ENCODE measurements at places on chromosomes 12 and 14.

DNA sequence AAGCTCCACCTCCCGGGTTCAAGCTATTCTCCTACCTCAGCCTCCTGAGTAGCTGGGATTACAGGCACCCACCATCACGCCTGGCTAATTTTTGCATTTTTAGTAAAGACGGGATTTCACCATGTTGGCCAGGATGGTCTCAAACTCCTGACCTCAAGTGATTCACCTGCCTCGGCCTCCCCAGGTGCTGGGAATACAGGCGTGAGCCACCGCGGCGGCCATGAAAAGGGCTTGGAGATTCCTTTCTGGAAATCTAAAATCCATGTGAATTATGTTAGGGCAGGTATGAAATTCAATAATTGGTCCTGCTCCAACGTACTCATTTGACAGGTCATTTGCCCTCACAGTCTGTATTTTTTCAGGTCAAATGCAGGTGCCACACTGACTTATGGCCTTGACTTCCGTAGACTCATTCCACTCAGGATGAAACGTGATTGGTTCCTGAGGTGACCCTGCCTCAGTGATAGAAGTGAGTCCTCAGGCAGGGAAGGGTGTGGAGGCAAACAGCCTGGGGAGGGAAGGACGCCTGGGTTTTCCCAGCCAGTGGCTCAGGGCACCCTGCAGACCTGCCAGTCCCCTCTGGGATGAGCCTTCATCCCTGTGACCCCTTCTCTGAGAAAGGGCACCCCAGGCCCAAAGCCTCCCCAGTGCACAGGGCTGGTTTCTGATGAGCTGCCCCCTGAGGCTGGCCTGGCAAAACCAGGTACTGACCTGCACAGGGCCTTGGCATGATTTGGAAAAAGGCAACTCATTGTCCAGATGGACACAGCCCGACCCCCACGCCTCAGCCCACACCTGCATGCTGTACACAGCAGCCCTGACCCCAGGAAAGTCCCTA is 48.7 kb downstream of the PSMA6 start:
- DNase-seq, result no peak

DNA sequence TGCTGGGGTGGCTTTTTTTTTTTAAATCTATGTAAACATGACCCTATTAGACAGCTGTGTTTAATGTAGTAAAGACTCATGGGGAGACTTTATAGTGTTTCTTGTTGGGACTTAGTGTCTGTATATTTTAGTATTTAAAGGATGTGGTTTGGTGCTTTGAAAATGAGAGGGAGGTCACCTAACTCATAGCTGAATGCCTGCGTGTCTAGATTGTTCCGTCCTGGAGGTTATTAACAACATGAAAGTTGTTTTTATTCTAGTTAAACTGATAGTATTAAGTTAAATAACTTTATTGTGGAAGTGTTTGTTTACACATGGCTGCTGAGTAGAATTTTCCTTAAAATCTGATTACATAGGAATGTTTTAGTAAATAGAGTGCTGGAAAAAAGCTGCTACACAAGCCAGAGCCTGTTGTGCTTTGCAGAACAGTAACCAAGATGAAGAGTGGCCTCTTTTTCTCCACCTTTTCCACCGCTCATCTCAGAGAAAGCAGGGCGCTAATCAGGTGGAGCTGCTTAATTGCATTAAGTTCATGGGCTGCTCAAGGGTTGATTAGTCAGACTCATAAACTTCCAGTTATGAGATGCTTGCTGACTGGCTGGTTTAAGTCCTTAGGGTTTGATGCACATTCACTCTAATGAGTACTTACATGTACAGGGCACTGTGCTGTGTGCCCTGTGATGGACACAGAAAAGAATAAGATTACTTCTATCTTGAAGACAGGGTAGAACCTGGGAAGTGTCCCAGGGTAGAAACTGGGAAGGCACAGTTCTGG is 62.7 kb downstream of the FBXO34 start:
- DNase-seq, result no peak

DNA sequence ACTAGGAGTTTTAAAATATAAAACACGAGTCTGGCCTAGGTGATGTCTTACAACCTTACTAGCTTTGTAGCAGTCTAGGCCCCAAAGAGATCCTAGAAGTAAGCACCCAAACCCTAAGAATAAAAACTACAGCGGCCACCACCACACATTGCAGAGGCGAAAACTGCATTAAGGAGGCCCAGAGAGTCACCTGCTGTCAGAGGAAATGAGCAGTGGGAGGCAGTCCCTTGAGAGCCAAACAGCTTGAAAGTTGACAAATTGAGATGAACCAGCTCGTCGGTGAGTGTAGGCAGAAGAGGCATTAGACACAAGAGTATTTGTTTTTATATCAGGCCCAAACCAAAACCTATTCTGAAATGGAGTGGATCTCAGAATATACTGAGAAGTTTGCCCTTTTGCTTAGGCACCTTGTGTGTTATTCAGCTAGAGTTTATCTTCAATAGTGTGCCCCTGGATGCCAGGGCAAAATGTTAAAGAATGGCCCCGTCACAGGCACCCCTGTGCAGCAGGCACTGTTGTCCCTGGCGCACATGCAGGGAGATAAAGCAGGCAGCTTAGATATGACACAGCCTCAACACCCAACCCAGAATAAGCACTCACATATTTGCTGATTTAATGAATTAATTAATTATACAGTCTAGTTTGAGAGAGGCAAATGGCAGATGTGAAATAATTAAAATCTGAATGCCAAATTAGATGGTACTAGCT is 56.7 kb downstream of the TTC7B start:
- DNase-seq, result no peak

DNA sequence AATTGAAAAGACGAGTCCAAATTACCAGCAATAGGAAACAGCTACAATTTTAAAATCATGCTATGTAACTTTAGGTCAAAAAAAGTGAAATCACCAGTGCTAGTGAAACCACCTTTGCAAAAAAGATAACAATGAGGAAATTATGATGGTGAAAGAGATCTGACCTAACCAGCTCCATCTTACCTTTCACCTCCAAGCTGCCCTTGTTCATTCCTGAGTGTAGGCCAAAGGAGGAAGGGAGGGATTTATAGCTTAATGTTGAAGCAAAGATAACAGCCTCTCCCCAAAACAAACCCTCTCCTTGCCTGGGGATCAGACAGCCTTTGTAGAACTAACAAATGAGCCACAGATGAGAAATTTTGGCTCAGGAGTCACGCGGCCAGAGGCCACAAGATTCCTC is 83.2 kb upstream of the EIF5 start:
- no peak for DNase-seq

- no peak for DNase-seq
Observed at GRCh38 chr14:92684801-92685560, 63.4 kb downstream of the LGMN start.

DNA sequence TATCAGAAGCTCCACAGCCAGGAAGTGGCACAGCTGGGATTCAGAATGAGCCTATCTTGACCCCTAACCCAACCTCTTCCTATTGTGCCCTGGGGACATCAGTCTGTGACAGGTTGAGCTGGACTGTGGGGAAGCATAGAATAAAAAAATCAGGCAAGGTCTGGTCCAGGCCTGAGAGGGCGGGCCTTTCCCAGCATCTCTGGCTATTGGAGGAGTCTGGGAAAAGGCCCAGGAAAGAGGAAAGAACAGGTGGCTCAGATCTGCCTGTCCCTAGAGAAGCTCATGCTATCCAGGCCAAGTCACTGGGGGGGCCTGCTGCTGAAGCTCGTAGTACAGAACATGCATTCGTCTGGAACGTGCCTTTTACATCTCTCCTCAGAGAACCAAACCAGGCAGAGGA is 100.5 kb downstream of the PPM1H start:
- DNase-seq, result no peak

DNA sequence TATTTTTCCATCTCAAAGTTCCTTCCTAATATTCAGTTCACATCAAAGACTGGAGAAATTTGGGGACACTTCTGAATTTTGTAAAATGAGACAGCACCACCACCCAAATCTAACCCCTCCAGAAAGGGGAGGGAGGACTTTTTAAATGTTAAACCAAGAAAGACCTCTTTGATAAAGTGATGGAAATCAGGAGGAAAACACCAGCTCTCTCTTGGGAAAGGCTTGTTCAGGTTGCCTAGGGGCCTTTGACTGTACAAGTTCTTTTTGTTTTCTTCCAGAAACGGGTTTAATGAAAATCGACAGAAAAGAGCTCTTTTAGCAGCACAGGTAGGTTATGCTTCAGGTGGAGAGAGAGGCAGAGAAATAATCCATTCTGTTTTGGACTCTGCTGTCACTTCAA is 112.3 kb downstream of the OTOGL start:
- no peak for DNase-seq

DNA sequence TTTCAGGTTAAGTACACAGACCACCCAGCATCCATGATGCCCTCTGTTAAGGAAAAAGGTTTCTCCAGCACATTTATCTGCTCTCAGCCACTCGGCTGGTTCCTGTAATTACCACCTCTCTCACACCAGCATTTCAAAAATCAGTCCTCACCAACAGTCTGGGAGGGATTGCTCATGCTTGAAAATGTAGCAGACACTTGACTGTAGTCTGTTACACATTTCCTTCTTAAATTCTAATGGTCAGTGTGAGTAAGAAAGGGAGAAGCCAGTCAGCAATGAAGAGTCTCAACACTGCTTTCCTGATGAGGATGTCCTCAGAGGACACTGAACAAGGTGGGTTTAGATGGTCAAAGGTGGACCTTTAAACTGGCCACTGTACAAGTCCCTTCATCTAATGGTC is 6.0 kb downstream of the ZBTB39 start:
- DNase-seq, result no peak

DNA sequence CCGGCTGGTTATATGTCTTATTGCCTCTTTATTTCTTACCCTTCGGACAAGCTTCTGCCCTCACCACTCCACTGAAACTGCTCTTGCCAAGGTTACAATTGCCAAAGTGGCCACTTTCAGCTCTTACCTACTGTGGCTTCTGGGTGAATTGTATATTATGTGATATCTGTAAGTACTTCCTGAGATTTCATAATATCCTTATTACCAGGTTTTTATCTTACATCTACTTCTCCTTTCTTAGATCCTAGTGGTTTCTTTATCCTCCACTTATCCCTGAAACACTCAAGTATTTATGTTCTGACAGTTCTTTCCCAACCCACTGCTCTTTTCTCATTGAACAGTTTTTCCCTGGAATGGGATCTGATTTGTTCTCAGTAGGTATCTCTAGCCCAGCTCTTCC is 10.5 kb downstream of the CELA1 start:
- DNase-seq, result no peak

GRCh38 chr12:118714051-118714460 is 267.3 kb upstream of the SRRM4 start:
- peak; percentile 74 for DNase-seq

- peak; percentile 90 for DNase-seq
Observed at GRCh38 chr12:130838951-130839769, at the start of gene STX2. Gene STX2 (minus strand): TSS chr12:130839250. CDS start chr12:130839099, 151 bp downstream.

GRCh38 chr14:81298911-81299310 is 78.2 kb upstream of the GTF2A1 start:
- DNase-seq, result no peak

DNA sequence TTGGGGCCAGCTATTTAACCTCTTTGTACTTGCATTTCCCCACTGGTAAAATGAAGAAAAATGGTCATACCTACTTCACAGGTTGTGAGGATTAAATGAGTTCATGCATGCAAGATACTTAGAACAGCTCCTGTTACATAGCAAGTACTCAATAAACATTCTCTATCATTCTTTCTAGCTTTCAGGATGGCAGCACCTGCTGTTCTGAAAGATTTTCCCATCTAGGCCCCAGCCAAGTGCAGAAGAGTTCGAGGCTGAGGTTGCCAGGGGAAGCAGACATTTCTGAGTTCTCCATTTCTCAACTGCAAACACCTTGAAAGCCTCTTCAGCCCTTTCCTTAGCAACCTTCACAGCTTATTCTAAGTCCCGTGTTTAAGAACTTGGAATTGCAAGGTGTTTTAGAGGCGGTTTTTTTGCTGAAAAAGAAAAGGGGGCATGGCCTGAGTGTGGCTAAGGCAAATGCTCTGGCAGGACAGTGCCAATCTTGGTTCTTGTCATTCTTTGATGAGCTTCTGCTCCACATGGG is 73.0 kb upstream of the PRMT8 start:
- no peak for DNase-seq

DNA sequence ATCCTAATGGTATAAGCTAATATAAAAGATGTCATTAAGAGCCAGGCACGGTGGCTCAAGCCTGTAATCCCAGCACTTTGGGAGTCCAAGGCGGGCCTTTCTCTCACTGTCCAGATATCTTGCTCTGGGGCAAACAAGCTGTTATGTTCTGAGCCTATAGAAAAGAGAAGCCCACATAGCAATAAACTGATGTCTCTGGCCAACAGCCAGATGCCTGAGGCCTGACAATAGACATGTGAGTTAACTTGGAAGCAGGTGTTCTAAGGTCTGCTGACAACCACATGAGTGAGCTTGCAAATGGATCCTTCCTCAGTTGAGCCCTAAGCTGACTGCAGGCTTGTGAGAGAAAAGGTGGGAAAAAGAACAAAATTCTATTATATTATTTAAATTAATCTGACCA is 25.0 kb downstream of the YAF2 start:
- DNase-seq, result no peak

DNA sequence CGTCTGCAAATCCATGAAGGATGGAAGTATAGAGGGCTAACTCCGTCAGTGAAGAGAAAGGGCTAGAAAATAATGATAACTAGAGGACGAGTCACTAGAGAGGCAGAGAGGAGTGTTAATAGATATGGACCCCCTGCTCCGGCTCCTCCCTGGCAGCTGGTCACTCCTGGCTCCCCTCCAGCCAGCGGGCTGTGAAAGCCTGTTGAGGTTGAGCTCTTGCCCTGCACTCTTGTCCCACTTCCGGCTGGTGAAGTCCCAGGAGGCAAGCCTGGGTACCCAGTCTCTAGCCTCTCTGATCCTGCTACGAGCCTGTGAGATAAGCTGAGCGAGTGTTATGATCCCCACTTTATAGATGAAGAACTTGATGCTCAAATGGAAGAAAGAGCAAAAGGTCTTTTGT is 90.3 kb downstream of the RFX4 start:
- DNase-seq, result peak; percentile 45

All from H1 (cell line).